ENCODE measurements at places on chromosomes 7 and 10. TPM values are rescaled to one million over a fixed set of nuclear protein-coding genes. Genes with fewer than 3 reads are reported as not detected.

FGFR2 gene
- 71.3 TPM for total RNA-seq

TMEM236 gene
- 2.4 TPM for total RNA-seq

HPS1 gene
- total RNA-seq = 64.2 TPM

FFAR4 gene
- 4.0 TPM for total RNA-seq
